Activated naive CD4-positive, alpha-beta T cell (primary cell): ENCODE measurements at places on chromosomes 2 and 18.

- no peak for DNase-seq
Measured at GRCh38 chr18:52617931-52618330, 277.9 kb downstream of the DCC start.

DNA sequence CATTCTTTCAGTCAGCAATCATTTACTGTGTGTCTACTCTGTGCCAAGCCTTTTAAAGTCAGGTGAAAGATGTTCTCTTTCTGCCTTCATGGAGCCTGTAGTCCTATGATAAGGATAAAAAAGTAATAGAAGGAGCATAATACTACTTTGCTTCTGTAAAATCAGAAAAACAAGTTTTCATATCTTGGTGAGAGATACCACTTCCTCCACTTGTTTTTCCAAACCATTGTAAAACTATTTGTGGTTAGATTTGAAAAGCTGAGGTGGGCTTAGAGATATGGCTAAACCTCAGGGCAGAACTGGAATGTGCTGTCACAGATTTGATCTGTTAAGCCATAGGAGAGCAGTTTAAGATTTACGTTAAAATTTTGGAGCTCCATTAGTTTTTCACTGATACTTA is 104.7 kb upstream of the FAM117B start:
- DNase-seq = no peak

- no peak for DNase-seq
Measured at GRCh38 chr2:160491911-160492371, 1.7 kb downstream of the RBMS1 start.

GRCh38 chr18:70376914-70377258 is 88.0 kb downstream of the SOCS6 start:
- DNase-seq = no peak

GRCh38 chr18:34816183-34816582 is 106.1 kb downstream of the DTNA start:
- DNase-seq = no peak

DNA sequence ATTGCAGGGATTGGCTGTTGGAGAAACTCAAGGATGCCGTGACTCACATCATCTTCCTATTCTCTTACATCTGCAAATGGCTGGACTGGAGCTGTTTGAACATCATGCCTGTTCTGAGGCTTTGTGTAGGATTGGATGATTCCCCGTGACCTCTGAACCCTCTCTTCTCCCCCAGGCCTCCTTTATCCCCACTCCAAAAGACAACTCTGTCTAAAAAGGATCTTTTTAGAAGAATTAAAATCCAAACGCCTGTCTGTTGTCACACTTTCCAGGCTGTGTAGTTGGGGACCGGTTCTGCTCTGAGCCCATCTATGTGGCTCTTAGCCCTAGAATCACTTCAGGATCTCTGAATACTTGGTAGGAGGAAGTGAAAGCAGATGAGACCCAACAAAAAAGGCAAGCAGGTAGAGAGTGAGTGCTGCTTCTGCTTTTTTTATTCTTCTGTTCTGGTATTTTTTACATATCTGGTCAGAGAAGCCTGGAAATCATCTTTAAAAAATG is 565 bp downstream of the SP140 start:
- DNase-seq = no peak

DNA sequence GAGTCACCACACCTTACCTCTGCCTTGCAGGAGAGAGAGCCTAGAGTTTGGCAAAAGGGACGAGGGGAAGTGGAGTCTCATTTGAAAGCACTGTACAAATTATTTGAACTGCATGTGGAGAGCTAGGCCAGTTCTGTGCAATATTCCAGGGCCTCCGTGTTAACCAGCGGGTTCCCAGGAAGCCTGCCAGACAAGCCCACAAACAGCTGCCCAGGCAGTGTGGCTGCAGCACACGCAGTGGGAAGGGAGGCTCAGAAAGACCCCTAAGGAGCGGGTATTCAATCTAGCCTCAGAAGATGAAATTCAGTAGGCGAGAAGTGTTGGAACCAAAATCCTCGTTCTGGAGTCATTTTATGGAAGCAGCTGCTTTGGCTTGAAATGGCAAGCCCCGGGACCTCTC is 30.7 kb downstream of the CNGA3 start:
- no peak for DNase-seq

GRCh38 chr18:51300912-51301311 is 103.4 kb upstream of the MEX3C start:
- no peak for DNase-seq

DNA sequence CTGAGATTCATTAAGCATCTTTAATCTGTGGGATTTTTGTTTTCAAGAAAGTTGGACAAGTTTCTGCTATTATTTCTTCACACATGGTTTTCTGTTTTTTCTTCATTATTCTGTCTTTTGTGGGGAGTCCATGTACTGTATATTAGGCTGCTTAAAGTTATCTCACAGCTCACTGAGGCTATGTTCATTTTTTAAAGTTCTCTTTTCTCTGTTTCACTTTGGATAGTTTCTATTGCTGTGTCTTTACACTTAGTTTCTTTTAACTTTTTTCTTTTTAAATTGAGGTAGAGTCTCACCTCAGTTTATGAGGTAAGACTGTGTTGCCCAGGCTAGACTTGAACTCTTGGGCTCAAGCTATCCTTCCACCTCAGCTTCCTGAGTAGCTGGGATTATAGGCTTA is 8.6 kb downstream of the OSBPL6 start:
- DNase-seq = no peak

DNA sequence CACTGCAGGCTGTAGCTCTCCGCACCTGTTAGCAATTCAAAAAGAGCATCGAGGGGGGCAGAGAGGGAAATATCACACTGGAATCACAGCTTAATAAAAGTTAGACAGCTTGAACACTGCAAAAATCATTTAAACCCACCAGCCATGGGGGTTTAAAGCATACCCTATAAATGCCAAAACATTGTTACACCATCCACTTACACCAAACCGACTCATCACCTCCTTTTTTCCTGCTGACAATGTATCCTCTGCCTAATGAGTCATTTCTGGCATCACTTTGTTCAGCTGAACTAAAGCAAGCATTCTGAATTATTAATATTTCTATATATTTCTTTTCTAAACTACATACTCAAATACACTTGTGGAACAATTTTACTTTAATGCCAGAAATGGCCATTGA is 21.6 kb downstream of the MC4R start:
- DNase-seq = no peak

- no peak for DNase-seq
Measured at GRCh38 chr18:77004555-77005380, 127.8 kb downstream of the MBP start.

GRCh38 chr2:14756122-14756541 is 123.6 kb downstream of the LRATD1 start:
- DNase-seq = no peak

GRCh38 chr2:56682397-56682760 is 498.6 kb downstream of the CCDC85A start:
- DNase-seq = no peak

GRCh38 chr2:84301717-84302116 is 157.4 kb downstream of the SUCLG1 start:
- no peak for DNase-seq
